ENCODE measurements at places on chromosomes 11 and 22.

DNA sequence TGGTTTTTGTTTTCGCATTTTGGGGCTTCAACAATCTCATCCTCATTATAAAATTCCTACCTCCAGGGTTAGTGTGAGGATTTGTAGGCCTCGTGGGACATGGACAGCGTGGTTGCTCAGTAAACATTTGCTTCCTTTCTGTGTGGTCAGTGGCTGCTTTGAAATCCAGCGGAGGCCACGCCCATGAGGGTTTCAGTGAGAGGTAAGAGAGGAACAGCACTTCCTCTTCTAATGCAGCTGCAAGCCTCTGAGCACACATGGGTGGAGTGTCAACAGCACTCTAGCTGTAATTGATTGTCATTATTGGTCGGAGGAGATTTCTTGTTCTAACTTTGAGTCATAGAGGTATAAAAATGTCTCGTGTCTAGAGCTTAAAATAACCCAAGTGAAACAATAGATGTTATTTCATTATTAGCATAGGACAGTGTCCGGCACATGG is 6.0 kb upstream of the ARHGAP42 start:
- no peaks in the 10 kb centered on the region for H3K27me3 ChIP-seq
- no peak for DNase-seq
- H3K4me3 ChIP-seq, result no peak overlapping the region
- H3K36me3 ChIP-seq, result no peaks in the 10 kb centered on the region
- H3K4me1 ChIP-seq, result peaks cover 16% of the 10 kb centered on the region

- H3K4me3 ChIP-seq, result peak overlapping the region; percentile 65
- H3K36me3 ChIP-seq, result peaks cover 5% of the 10 kb centered on the region
- peak; percentile 92 for DNase-seq
- no peak overlapping the region for H3K27ac ChIP-seq
- no peaks in the 10 kb centered on the region for H3K27me3 ChIP-seq
These were observed 1252.7 kb downstream of the BRD1 start for GRCh38 chr22:48574776-48575617.

- no peak overlapping the region for H3K27ac ChIP-seq
- no peaks in the 10 kb centered on the region for H3K27me3 ChIP-seq
- DNase-seq, result no peak
- no peaks in the 10 kb centered on the region for H3K4me1 ChIP-seq
- no peak overlapping the region for H3K4me3 ChIP-seq
- H3K36me3 ChIP-seq, result peaks cover 36% of the 10 kb centered on the region
These were observed 77.7 kb downstream of the CABIN1 start for GRCh38 chr22:24088816-24089215.

GRCh38 chr11:131819865-131820264 is 449.4 kb downstream of the NTM start:
- H3K4me1 ChIP-seq, result no peaks in the 10 kb centered on the region
- no peaks in the 10 kb centered on the region for H3K36me3 ChIP-seq
- H3K4me3 ChIP-seq, result no peak overlapping the region

Data from osteocyte (in vitro differentiated cells).